ENCODE measurements at places on chromosomes 11 and 22.

DNA sequence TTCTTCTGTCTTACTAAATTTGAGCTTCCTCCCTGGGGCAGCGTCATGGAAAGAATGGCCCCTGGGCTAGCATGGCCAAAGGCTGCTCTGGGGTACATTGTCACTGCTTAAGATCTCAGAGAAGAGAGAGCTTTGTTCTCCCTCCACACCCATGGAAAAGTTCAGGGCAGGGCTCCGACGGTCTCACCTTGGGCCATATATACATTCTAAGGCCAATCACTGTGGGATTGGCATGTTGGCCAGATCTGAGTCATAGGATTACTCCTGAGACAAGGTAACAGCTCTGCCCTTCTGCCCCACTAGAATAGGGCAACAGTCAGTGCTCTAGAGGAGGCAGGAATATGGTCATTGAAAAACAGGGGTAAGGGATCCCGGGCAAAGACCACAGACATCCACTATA is 56.2 kb downstream of the BUD13 start:
- DNase-seq: no peak

- no peak for DNase-seq
Observed at GRCh38 chr11:119687373-119688046, 41.5 kb downstream of the NECTIN1 start.

GRCh38 chr11:134654161-134654915 is 242.3 kb upstream of the B3GAT1 start:
- no peak for DNase-seq

DNA sequence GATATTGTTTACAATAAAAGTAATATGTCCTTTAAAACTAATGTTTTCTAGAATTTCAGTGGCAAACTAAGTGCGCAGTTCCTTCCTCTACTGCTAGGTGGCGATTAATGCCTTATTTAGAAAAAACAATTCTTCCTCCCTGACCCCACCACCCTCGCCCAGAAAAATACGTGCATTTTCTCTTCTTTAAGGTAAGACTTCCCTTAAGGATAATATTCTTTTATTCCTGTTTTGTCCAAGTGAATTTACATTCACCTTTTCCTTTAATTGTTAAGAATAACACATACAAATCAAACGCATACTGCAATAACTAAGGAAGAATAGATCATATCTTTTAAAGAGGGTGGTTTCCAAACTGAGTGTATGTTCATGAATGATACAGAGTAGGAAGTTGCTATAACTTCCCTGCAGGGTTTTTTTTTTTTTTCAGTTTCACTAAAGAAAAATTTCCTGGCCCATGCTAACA is 17.0 kb upstream of the PSMA1 start:
- peak; percentile 11 for DNase-seq

- DNase-seq: no peak
Observed at GRCh38 chr11:32225571-32226285, 134.9 kb downstream of the RCN1 start.

DNA sequence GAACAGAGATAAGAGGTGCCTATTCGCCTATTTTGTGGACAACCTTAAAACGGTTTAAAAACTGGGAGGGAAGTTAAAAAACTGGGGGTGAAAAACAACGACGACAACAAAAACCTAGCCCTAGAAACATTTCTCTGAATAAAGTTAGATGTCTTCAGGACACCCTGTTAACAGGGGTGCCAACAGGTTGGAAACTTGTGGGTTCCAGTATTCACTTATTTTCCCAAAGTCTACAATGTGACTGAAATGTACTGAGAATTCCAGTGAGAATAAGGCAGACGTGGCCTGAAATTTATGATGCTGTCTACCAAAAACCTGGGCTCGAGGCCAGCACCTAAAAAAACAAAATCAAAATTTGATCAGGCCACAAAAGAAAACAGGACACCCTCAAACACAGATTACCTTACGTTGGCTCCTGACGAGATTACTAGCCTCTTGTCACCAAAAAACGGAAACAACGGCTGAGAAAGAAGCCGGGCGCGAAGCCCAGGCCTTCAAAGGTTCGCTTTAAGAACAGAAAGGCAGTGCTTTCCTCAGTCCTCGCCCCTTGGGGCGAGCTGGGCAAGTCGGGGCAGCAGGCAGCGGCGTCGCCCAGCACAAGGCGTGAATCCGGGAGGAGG is 906 bp downstream of the CCDC90B start:
- DNase-seq: no peak

DNA sequence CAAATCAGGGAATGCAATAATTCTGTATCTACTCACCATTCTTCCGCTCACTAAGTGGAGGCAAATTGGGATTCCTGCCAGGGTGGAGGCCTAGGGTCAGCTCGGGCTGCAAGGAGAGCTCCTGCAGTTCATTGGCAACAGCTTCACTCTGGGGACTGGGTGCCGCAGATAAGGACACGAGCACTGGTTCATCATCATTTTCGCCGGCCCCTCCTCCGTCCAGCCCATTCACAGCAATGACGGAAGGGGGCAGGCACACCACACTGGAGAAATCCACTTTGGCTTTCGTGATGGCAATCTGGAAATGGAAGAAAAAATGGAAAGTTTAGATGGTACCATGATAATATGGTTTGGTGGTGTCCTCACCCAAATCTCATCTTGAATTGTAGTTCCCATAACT is 84.4 kb downstream of the MRTFA start:
- no peak for DNase-seq

DNA sequence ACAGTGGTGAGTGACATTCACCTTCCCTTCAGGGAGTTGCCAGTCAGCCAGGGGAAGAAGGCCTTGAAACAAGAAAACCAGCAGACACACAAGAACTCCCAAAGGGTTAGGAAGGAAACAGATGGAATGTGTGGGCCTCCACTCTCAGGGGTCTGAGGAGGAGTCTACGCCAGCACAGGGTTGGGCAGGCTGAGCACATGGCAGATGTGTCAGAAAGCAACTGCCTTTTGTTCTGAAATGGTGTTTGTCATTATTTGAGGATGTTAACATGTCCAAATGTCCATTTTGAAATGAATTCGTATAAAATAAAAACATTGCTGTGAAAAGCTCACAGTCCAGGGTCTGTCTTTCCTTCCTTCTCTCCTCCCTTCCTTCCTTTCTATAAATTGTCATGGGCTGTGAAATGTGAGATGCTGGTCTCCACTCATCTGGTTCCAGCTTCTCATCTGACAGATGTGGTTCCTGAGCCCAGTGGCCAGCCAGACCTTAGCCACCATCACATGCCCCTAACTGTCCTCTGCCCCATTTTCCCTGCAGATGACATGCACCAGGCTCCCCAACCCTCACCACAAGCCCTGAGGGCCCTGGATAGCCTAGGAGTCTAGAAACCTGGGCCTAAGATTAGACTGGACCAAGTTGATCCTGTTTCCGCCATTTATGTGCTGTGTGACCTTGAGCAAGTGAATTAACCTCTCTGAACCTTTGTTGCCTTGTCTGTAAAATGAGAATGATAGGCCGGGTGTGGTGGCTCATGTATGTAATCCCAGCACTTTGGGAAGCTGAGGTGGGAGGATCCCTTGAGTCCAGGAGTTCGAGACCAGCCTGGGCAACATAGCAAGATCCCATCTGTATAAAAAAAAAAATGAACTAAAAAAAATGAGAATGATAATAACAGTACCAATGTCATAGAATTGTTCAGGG is 56.2 kb upstream of the CRYBB3 start:
- no peak for DNase-seq

GRCh38 chr11:37849706-37850105 is 1251.7 kb upstream of the RAG2 start:
- DNase-seq: peak; percentile 5

DNA sequence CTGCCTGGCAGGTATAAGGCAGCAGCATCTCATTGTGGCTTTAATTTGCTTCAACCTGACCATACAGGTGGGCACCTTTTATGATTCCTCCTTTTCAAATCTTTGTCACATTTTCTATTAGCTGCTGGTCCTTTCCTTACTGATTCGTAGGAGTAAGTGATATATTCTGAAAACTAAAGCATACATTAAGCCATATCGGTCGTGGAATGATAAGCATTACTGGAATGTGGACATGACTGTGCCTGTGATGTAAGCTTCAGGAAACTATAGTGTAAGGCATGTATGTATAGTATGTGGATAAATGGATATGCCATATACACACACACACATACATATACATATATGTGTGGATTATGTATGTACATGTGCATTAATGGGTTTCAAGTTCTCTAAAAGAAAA is 20.8 kb downstream of the YPEL1 start:
- DNase-seq: peak; percentile 75

DNA sequence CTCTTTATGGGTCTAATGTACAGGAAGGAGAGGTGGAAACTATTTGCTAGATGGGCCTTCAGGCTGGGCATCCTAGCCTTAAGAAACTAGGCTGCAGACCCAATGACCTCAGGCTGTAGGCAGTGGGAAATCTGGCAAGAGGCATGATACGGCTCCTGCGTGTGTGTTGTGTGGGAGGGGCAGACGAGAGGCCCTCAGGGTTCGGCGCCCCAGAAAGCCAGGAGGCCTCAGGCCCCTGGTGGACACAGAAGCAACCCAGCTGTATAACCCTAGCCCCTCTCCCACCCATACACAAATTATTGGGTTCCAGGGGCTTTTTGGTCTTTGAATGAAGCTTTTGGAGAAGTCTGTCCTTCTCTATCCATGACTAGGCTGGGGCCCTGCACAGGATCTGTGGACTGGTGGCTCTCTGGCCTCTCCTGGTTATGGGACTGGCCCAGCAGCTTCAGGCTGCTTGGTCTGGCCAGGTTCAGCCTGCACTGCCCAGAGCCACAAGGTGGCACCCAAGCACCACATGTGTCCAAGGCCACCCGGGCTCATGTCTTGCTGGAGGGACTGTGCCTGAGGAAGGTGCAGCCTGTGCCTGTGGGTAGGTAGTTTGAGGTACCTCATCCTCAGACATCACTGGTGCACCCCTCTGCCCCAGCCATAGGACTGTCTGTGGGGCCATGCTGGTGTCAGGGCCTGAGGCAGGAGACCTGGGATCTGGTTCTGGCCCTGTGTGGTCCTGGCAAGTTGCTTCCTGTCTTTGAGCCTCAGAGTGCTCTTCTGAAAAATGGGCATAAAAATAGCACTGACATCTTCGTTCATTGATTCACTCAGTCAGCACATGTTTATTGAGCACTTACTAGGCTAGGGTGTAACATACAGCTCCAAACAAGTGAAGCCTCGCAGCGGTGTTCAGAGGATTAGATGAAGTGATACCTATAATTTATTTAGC is 87.5 kb downstream of the RRM1 start:
- DNase-seq: peak; percentile 34

DNA sequence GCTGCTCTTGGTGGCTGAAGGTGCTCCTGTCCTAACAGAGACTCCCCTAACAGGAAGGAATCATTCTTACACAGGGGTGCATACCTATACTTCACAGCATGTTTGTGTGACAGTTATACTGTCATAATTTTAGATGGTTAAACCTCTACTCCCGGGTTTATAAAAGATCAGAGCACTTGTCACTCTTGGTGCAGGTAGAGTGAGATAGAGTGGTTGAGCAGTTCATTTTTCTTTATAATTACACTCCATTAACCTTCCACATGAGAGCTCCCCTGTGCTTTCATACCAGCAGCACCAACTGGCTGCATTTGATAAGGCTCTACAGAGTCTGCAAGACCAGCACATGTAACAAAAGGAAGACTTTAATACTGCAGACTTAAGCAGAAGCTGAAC is 72.9 kb downstream of the LARGE2 start:
- no peak for DNase-seq

DNA sequence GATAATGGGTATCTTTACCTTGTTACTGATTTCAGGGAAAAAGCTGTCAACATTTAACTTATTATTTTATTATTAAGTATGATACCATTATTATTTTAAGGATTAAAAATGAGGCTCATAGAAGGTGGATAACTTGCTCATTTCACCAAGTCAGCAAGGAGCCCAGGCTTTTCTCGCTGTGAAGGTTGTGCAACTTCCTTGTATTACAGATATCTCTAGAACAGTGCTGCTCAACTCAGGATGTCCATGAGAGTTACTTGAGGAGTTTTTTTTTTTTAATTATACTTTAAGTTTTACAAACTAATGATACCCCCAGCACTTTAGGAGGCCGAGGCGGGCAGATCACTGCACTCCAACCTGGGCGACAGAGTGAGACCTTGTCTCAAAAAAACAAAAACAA is 98.2 kb downstream of the INSC start:
- no peak for DNase-seq

DNA sequence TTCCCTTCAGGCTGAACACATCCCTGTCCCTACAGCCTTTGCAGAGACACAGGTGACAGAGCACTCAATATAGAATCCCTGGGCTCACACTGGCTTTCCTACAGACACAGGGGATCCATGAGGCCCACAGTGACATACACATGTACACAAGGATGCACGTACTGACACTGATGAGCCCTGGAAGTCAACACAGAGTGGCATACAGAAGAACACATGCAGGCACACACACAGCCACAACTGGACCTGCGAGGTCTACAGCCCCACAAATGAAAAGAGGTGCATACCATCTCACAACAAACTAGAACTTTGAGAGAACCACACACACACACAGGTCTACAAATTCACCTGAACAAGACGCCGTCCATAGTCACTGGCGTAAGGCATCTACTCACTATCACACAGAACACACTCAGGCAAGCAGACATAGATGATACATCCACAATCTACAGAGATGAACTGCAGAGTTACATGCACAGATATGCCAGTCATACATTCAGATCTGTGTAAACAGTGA is 3.5 kb upstream of the ZNF74 start:
- no peak for DNase-seq

DNA sequence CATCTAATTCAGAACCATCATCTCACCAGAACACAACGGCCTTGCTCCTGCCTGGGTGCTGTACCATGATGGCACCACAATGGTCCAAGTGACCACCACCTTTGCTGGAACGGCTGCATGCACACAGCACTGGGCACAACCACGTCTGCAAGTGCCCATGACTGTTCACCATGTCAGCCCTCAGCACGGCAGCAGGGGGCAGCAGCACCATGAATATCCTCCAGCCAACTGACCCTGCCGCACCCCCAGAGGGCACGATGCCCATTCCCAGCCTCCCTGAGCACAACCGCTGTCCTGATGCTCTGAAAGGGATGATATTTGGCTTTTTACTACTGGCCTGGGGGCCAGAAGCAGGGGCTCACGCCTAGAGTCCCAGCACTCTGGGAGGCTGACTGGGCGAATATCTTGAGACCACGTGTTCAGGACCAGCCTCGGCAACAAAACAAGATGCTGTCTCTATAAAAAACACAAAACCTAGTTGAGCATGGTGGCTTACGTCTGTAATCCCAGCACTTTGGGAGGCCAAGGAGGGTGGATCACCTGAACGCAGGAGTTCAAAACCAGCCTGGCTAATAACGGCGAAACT is 25.7 kb downstream of the DRD4 start:
- DNase-seq: peak; percentile 38

DNA sequence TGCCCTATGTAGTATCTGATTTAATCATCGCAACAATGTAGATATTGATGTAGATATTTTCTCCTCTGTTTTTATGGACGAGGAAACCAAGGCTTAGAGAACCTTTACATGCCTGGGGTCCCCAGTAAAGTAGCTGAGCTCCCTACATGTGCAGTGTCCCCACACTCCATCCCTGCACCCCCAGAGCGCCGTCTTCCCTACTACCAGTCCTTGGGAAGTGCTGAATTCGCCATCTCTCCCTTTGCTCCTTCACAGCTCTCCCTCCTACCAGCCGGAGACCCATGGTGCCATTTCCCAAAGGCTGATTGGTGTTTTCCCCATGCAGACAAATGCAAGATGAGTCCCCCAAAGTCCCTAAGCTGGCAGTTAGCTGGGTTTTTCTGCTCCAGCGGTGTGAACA is 86.0 kb downstream of the CEP164 start:
- no peak for DNase-seq

All from fibroblast of skin of right biceps (primary cell).